NCI-H1417 treated with DMSO at 0.1 percent for 48 hours (cell line): ENCODE measurements at places on chromosomes 4 and X.

DNA sequence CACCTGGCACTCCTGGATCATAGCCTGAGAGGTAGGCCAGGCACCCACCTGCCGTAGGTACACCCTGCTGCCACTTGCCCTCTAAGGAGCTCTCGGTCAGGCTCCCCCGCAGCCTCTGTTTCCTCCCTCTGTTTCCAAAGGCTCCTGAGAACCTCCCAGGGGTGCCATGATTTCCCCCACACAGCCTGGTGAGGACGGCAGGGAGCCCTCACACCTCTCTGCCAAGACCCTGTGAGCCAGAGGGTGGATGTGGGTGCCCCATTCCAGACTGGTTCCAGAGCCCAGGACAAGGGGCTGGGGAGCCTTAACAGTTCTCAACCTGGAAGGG lies 1.6 kb upstream of the ABLIM2 start:
- no peak for DNase-seq

DNA sequence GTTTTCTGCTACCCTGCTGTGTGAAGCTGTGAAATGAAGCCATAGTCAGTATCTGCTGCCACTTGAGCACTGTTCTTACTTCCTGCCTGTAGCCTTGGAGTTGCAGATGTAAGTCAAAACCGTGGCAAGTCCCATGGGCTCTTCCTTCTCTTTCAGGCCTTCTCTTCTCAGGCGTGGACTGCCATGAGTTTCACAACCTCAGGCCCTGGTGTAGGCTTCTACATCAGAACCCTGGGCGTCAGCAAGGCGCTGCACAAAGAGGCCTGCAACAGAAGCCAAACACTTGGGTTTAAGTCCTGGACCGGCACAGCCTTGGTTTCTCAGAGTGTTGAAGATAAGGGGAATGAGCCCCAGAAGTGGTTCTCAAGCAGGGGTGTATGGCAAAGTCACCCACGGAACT lies 2.5 kb downstream of the ZNF518B start:
- no peak for DNase-seq

- no peak for DNase-seq
These were observed 34.0 kb downstream of the BMP2K start for GRCh38 chr4:78809928-78810835.

GRCh38 chr4:17132226-17132625 lies 233.8 kb upstream of the LDB2 start:
- DNase-seq, result no peak

DNA sequence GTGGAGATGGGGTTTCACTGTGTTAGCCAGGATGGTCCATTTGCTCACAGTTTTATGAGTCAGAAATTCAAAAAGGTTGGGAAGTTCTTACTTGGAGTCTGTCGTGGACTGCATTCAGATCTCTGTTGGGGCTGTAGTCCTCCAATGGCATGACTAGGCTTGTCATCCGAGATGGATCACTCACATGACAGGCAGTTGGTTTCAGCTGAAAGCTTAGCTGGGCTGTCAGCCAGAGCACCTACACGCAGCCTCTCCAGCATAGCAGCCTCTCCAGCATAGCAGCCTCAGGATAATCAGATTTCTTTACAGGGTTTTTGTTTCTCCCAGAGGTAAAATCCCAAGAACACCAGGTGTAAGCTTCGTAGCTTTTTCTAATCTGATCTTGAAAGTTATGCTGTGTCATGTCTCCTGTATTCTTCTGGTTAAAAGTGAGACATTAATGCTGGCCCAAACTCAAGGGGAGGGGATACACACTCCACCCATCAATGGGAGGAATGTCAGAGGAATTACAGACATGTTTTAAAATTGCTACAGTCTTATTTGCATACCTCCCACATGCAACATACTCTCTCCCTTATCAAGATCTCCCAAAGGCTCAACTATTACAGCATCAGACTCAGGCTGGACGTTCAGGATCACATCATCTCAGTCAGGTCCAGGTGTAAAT lies 31.6 kb upstream of the SOD3 start:
- no peak for DNase-seq

- DNase-seq, result no peak
These were observed 1100.2 kb upstream of the INTU start for GRCh38 chr4:126532527-126532926.

DNA sequence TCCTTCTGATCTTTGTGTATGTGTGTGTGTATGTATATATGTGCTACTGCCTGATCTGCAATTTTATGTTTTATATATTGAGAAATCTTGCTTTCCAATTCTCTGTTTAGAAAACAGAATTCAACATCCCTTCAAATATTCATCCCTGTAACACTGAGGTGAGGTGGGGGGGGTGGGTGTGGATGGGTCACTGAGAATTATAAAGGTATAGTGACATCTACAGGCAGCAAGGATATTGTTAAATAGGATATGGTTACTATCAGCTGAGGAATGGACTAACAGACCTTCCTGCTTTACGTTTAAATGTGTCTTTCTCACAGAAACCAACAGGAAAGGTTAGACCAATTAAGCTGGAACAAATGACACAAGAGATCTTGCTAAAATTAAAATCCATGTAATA lies 19.0 kb upstream of the MAGEB2 start:
- no peak for DNase-seq

GRCh38 chr4:139556724-139557555 lies 921 bp upstream of the SETD7 start:
- peak; percentile 53 for DNase-seq

DNA sequence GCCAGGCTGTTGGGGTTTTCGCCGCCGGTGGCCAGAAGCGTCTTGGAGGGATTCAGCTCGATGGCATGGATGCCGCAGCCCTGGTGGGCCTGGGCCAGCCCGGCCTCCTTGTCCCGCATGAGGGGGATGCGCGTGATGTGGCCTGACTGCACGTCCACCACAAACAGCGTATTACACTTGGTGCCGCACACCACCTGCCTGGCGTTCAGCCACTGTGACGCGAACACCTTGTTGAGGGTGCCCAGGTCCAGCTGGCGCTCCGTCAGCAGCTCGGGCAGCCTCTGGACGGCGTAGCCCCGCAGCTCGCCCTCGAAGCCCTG lies 728 bp downstream of the DCAF12L2 start:
- no peak for DNase-seq

DNA sequence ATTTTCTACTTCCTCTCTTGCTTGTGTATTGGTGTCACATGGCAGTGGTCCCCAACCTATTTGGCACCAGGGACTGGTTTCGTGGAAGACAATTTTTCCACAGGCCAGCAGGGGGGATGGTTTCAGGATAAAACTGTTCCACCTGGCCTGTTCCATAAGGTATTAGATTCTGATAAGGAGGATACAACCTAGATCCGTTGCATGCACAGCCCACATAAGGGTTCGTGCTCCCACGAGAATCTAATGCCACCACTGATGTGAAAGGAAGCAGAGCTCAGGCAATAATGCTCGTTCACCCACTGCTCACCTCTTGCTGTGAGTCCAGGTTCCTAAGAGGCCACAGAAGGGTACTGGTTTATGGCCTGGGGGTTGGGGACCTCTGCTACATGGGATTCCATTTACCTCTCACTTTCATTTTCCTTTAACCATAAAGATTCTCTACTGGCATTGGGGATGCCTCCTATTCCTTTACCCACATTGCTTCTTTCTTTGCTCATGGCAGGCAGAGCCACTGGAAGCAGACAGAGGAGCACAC lies 38.1 kb downstream of the SEC31A start:
- no peak for DNase-seq

GRCh38 chrX:109384699-109385098 lies 97.2 kb downstream of the GUCY2F start:
- DNase-seq, result no peak

DNA sequence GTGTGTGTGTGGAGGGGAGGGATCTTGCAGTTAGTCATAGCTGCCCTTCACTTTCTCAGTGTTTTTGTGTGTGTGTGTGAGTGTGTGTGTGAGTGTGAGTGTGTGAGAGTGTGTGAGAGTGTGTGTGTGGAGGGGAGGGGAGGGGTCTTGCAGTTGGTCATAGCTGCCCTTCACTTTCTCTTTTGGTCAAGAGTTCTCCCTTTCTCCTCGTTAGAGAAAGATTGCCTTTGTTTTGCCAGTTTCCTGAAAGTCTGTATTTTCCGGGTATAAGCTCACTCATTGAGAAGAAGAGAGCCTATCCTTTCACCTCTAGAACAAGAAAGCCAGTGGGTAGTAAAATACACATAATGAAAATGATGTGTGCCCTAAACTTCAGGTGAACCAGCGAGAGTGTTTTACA lies 75.2 kb upstream of the ENPP6 start:
- DNase-seq, result no peak

- DNase-seq, result no peak
These were observed 10.0 kb upstream of the GNRHR start for GRCh38 chr4:67764183-67764582.

GRCh38 chr4:3387943-3388361 lies 53.8 kb upstream of the HGFAC start:
- no peak for DNase-seq

DNA sequence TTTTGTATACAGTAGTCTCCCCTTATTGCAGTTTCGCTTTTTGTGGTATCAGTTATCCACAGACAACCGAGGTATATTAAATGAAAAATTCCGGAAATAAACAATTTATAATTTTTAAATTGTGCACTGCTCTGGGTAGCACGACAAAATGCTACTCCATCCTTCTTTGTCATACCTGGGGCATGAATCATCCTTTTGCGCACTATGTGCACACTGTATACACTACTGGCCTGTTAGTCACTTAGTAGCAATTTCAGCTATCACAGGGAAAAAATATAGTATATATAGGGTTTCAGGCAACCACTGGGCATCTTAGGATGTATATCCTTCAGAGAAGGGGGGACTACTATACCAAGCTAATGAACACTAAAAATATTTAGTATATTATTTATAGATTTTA lies 198.8 kb upstream of the FAT4 start:
- DNase-seq, result no peak

- DNase-seq, result no peak
These were observed 30.4 kb downstream of the CLDN34 start for GRCh38 chrX:9997524-9997923.

DNA sequence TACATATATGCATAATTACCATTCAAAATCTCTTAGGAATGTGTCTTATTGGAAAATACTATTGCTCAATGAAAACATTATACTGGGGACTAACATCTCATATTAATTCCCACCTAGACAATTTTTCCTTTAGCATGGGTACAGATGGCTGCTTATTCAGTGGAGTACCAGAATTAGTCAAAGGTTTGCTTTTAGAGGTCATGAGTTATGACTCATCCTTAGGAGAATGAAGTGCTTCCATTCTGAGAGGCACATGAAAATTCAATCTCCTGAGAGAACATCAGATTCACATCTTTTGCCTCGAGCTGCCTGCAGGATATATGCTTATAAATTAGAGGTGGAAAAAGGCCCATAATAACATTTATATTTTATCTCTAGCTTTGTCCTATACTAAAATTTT lies 378.0 kb upstream of the DMD start:
- no peak for DNase-seq

DNA sequence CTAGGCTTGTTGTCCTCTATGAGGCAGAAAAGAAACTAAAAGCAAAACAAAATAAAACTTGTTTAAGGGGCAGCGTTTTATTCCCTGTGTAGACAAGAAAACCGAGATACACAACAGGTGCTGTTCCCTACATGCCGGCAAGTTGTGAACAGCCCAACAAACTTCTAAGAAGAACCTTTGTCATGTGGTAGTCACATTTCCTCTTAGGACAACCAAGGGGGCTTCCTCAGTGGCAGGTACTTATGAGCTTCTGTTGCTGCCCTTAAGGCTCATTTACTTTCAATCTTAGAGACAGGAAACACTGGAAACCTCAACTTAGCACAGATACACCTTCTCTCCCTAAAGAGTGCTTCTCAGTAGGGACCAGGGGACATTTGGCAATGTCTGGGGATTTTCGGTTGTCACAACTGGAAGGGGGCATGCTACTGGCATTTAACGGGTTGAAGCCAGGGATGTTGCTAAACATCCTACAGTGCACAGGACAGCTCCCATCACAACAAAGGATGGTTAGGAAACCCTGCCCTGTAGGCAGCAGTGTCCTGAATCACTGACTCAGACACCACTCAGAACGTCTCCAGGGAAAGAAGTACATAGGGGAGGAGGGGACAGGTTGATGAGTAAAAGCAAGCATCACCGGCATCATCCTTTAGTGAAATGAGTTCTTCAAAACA lies 111.0 kb downstream of the ASB9 start:
- DNase-seq, result no peak

DNA sequence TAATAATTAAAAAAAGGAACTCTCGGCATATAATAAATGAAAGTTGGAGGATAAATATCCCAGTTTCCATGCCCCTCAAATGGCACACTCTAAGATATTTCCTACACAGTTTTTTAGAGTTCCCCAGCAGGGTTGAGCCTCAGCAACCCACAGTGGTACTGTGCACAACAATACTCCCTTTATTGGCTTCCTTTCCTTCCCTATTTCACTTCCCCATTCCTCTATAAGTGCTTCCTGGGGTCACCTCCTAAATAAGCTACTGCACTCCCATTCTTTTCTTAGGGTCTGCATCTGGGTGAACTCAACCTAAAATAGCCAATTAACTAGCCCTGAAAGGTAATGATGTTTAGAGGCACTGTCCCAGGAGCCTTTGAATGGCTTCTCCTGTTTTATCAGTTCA lies 76.4 kb upstream of the NHS start:
- no peak for DNase-seq

DNA sequence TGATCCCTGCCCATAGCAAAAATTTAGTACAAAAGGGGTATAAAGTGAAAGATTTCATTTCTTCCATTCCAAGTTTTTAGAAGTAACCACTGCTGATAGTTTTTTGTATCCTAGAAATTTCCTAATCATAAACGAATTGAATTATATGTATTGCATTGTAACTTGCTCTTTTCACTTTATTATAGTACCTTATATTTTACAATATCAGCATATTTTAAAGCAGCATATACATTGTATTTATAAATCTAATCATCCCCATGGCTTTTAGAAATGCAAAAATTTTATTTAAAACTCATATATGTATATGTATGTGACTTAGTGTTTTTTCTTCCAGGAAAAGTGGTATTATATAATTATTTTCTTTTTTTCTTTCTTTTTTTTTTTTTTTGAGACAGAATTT lies 27.7 kb downstream of the STAG2 start:
- DNase-seq, result no peak

DNA sequence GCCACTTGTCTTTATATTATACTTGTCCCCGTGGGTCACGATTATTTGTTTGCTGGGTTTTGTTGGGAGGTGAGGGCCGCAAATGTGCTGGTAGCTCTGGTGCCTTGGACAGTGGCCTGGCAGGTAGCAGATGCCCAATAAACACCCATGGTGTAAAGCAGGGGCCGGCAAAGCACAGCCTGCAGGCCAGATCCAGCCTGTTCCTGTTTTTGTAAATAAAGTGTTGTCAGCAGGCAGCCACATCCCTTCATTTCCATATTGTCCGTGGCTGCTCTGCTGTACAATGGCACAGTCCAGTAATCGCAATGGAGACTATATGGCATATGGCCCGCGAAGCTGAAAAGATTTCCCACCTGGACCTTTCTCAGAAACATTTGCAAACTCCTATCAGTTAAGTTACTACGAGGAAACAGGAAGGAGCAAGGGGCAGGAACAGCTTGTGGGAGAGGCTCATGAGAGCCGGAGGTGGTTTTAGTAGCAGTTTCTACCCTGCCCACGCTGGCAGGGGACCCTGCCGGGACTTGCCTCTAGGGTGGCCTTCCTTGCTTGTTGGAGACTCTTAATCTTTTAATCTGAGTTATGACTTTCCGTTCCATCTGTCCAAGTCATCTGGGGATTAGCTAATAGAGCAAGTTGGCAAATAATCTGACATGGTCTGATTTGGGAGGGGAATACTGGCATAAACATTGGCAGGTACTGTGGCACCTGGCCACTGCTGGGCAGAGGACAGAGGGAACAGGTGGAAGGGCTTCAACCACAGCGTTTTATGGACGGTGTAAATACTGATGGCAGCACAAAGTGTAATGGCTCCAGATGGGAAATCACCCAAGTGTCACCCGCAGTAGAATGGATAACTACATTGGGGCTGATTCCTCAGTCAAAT lies 19.6 kb downstream of the CLCN4 start:
- DNase-seq, result no peak

- no peak for DNase-seq
These were observed 43.6 kb downstream of the TMEM131L start for GRCh38 chr4:153509724-153510123.
